Activated T-cell treated with anti-CD3 and anti-CD28 coated beads, Interleukin-2, amount 50 U/mL, for 24 hours (primary cell): ENCODE measurements at places on chromosomes 12 and 14.
A peak's percentile ranks its signal among the peaks of the same experiment; 100 is the strongest.

GRCh38 chr12:50021031-50021430 is 4.3 kb downstream of the RACGAP1 start:
- no peak for DNase-seq

DNA sequence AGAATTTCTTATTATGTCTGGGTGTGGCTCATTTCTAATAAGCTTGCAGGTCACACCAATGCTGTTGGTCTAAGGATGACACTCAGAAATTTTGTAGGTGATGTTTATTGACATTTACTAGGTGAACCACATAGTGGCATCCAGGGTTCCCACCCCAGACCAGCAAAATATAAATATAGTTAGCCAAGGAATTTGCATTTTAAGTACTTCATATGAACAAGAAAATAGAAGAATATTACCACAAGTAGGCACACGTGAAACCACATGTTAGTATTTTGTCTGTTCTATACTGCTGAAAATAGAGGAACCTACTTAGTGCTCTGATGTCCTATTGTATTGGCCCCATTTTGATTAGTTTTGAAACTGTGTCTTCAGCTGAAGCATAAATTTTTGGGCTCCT is 71.1 kb downstream of the USP15 start:
- no peak for DNase-seq

GRCh38 chr12:93514853-93515252 is 47.5 kb downstream of the MRPL42 start:
- DNase-seq, result no peak

GRCh38 chr14:103052407-103052806 is 4.9 kb downstream of the CDC42BPB start:
- no peak for DNase-seq

GRCh38 chr12:53012928-53013327 is 6.7 kb downstream of the EIF4B start:
- DNase-seq, result no peak

- DNase-seq, result peak; percentile 44
Observed at GRCh38 chr12:122423258-122424165, 1.0 kb upstream of the CLIP1 start.

DNA sequence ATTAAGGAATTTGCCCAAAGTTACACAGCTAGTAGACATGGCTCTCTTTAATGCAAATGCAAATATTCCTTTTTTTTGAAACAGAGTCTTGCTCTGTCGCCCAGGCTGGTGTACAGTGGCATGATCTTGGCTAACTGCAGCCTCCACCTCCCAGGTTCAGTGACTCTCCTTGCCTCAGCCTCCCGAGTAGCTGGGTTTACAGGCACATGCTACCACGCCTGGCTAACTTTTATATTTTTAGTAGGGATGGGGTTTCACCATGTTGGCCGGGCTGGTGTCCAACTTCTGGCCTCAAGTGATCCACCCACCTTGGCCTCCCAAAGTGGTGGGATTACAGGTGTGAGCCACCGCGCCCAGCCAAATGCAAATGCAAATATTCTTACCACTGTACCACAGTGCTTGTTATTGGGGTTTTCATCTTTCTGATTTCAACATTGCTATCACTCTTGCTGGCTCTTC is 24.5 kb upstream of the HIGD1C start:
- DNase-seq, result no peak

GRCh38 chr12:122452701-122453285 is 30.3 kb upstream of the CLIP1 start:
- peak; percentile 40 for DNase-seq

GRCh38 chr14:95585953-95586620 is 51.2 kb downstream of the GLRX5 start:
- DNase-seq, result no peak

DNA sequence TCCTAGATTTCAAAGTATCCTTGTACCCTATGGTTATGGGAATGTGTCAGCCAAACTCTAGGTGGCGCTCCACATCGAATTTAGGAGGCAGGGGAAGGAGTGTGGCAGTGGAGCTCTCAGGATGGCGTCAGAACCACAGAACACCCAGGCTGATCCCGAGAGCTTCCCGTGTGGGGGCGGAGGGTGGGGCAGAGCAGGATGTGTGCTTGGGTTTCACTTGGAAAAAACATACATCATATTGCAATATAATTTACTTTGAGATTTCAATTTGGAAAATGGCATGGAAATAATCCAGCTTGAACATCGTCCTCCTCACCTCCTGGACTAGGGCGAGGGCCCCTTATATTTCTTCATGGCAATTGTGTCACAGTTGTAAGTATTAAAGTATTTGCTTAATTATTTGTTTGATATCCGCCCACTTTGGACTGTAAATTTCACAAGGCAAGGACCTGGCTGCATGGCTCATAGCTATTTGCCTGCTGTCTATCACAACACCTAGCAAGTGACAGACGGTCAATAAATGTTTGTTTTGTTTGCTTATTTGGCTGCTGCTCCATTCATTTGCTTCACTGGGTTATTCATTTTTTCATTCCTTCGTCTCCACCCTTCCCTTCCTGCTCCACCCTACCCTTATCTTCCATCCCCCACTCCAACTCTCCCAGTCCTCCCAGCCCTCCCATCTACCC is 221.5 kb upstream of the HMGA2 start:
- DNase-seq, result peak; percentile 33
